ENCODE measurements at places on chromosomes 11 and 22.

GRCh38 chr22:43925433-43926348, 2.1 kb downstream of the PNPLA3 start:
- no peak for DNase-seq

GRCh38 chr11:35131886-35132285, 7.1 kb upstream of the CD44 start:
- no peak for DNase-seq

DNA sequence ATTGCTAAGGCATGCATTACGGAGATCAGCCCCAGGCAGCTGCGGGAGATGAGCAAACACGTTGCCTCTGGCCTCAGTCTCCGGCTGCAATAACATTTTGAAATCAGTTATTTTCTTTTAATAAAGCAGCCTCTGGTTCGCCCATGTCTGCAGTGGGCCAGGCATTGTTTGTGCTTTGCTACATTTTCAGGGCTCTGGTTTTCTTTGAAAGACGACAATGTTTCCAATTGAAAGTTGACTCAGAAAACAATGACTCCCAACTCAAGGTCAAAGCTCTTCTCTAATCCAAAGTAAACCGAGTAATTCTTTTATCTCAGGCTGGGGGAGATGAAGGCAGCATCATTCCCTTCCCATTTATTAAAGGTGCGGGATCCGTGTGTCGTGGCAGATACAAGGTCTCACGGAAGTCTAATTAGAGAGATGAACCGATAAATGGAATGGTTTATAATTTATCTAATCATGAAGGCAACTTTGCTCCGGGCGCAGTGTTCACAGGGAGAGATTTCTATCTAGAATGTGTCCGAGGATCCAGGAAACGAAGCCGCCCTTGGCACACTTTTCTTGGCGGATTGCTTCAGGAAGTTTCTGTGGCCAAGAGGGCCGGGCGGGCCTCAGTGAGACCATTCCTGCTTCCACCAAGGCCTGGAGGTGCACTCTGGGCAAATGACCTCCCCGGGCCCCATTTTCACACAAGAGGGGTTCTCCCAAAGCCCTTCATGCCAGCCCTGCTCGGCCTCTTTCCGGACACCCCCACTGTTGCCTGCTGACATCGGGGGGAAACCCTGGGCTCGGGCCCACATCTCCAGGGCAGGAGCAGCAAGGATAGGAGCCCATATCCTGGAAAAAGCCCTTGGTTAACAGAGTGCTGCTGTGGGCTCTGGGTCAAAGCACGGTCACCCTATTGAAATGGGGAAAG, 811.4 kb downstream of the BRD1 start:
- no peak for DNase-seq

GRCh38 chr11:100638648-100639047, 48.4 kb upstream of the ARHGAP42 start:
- DNase-seq: no peak

- DNase-seq: no peak
Observed at GRCh38 chr11:28472904-28473303, 364.7 kb downstream of the METTL15 start.

Data from AG09319 (cell line).